ENCODE measurements at places on chromosomes 4 and X. TPM values are rescaled to one million over a fixed set of nuclear protein-coding genes. Genes with fewer than 3 reads are reported as not detected.

The SPANXA1 gene
- total RNA-seq: 0.41 TPM

The TSC22D3 gene
- total RNA-seq: 75.0 TPM

The PASD1 gene
- not detected for total RNA-seq

The SPANXN3 gene
- not detected for total RNA-seq

The PABPC1L2A gene
- total RNA-seq: not detected

The TBCK gene
- total RNA-seq: 24.7 TPM

The STARD8 gene
- 1.8 TPM for total RNA-seq

DNA sequence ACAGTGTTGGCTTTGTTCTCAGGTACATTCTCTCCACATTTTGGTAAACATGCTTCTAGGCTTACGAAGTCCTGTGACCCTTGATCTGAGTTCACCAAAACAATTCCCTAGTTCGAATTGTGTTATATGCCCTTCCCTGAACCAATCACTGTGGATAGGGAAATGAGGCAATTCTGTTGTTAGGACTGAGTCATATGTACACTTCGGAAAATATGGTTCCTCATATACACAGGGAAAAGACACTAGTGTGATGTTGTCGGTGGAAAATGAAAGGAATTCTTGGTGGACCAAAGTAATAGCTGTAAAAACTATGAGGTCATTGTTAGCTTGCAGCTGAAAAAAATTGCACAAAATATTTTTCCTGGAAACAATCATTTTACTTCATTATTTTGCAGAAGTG lies 46.6 kb upstream of the MAGEC2 start:
- DNase-seq: no peak

- DNase-seq: peak; percentile 7
Observed at GRCh38 chrX:139126493-139126892, 404.0 kb upstream of the F9 start.

DNA sequence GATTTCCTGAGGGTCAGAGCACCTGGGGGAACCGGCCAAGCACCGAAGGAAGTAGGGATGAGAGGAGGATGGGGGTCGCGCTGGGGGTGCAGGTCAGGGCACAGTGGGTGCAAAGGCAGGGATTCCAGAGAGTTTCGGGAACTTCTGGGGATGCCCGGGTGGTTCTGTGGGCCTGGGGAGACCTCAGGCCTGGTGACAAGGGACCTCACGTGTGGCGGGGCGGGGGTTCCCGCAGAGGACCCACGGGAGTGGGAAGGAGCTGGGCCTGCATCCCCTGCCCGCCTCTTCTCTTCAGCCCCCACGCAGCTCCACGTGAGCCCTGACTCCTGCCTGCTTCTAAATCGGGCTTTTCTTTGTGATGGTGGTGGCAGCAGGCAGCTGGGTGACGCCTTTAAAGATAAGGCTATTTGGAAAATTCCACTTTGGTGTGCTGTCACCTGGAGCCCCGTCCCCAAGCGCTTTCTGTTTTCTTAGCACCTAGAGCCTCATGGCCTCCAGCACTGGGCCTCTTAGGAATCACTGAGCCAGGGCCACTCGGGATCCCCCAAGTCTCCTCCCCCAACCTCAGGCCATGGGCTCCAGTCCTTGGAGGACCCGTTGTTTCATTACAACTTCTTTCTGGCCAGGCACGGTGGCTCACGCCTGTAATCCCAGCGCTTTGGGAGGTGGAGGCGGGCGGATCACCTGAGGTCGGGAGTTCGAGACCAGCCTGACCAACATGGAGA lies 7.1 kb upstream of the TBC1D14 start:
- no peak for DNase-seq

GRCh38 chr4:99668472-99668871 lies 10.8 kb upstream of the C4orf54 start:
- DNase-seq: no peak

GRCh38 chrX:120428309-120428708 lies 40.8 kb downstream of the LAMP2 start:
- no peak for DNase-seq

DNA sequence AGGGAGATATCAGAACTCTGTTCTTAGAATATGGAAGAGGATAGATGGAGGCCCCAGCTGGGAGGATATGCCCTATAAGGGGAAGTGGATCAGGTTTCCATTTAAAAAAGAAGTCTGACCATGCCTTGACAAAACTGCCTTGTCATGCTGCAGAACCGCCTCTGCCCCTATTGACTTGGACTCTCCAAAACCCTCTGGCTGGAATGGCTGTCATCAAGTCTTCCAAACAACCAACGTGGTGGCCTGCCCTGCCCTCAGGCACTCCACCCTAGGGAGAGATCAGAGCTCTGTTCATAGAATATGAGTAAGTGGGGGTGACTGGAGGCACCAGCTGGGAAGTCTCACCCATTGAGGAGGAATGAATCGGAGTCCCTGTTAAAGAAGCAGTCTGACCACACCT lies 114.9 kb downstream of the VSIG4 start:
- DNase-seq: no peak

GRCh38 chrX:77967631-77968030 lies 1.8 kb downstream of the PGAM4 start:
- DNase-seq: no peak

GRCh38 chrX:154809939-154810665 lies 4.8 kb upstream of the MPP1 start:
- no peak for DNase-seq

- no peak for DNase-seq
Observed at GRCh38 chrX:154818916-154819770, 13.9 kb upstream of the MPP1 start.

- no peak for DNase-seq
Observed at GRCh38 chrX:9535101-9535500, 70.2 kb downstream of the TBL1X start.

All from kidney epithelial cell (primary cell).